ENCODE measurements at places on chromosomes 7 and 10. TPM values are rescaled to one million over a fixed set of nuclear protein-coding genes. Genes with fewer than 3 reads are reported as not detected.
A peak's percentile ranks its signal among the peaks of the same experiment; 100 is the strongest.

GPER1 gene
- 12.9 TPM for total RNA-seq

GRID2IP gene
- 0.20 TPM for total RNA-seq

GRM8 gene
- 4.9 TPM for total RNA-seq

CPXM2 gene
- total RNA-seq = 10.2 TPM

ZNF467 gene
- 4.0 TPM for total RNA-seq

ABCA13 gene
- 0.96 TPM for total RNA-seq

PBLD gene
- total RNA-seq = 87.2 TPM

CRHR2 gene
- total RNA-seq = not detected

SPDYE2 gene
- total RNA-seq = not detected

CUZD1 gene
- 0.41 TPM for total RNA-seq

DNA sequence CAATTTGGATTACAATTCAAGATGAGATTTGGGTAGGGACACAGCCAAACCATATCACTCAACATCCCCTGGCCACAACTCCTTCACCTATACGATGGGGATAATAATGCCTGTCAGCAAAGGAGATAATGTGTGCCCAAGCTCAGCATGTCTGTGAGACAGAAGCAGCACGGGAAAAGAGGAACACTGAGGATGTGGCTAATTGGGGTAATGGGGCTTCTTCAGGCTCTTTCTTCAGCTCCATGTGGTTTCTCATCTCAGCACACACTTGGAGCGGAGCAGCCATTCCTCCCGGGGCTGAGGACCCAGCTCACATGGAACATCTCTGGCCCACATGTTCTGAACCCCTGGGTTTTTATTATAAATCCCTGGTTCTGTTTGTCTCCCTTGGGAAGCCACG lies 136.0 kb upstream of the NAMPT start:
- no peak overlapping the region for H3K4me3 ChIP-seq
- H3K4me1 ChIP-seq = peaks cover 24% of the 10 kb centered on the region
- peak overlapping the region; percentile 70 for H3K27ac ChIP-seq
- no peaks in the 10 kb centered on the region for H3K36me3 ChIP-seq
- no peak for DNase-seq

- H3K4me1 ChIP-seq = no peaks in the 10 kb centered on the region
- no peak overlapping the region for H3K4me3 ChIP-seq
Measured at GRCh38 chr7:34727464-34727995, 69.5 kb downstream of the NPSR1 start.

GRCh38 chr7:97868788-97869187 lies 3.4 kb downstream of the ASNS start:
- H3K27ac ChIP-seq = no peak overlapping the region
- H3K36me3 ChIP-seq = no peaks in the 10 kb centered on the region
- no peak overlapping the region for H3K4me3 ChIP-seq
- no peak for DNase-seq
- peaks cover 6% of the 10 kb centered on the region for H3K4me1 ChIP-seq

GRCh38 chr7:19928247-19928646 lies 154.8 kb upstream of the TMEM196 start:
- no peaks in the 10 kb centered on the region for H3K36me3 ChIP-seq
- H3K27ac ChIP-seq = no peak overlapping the region
- H3K4me1 ChIP-seq = no peaks in the 10 kb centered on the region
- no peak overlapping the region for H3K4me3 ChIP-seq
- no peaks in the 10 kb centered on the region for H3K27me3 ChIP-seq

Data from transverse colon (tissue), 4 donors.